ENCODE measurements at places on chromosomes 11 and 22.
A peak's percentile ranks its signal among the peaks of the same experiment; 100 is the strongest.

DNA sequence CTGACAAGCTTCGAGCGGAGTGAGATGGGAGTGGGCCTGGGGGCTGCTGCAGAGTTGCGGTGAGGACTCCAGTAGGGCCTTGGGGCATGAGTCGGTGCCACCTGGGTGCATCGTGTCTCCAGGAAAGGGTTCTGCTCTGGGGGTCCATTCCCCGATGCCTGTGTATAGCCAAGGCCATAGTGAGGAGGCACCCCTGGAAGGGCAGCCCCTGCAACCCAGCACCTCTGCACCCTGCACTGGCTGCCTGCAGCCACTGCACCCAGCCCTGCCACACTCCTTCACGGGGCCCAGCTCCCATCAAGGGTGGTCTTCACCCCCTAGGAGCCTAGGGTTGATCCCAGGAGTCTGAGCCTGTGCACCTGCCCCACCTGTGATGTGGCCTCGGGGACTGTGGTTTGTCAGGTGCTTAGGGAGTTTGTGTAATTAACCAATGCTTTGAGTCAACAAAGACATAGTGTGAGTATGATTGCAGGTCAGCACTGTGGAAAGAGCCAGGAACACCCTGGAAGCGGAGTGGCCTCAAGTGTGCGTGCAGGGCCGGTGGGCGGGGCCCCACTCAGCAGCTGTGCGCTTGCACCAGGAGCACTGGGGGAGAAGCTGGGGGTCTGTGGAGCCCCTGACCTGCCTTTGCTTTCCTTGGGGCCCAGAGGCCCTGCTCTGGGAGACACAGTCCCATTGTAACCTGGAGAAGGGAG is 1299.3 kb downstream of the BRD1 start:
- no peak for DNase-seq

- DNase-seq, result no peak
Measured at GRCh38 chr11:92458486-92458885, 233.9 kb downstream of the FAT3 start.

- peak; percentile 57 for DNase-seq
Measured at GRCh38 chr11:103798026-103798425, 238.4 kb upstream of the DDI1 start.

DNA sequence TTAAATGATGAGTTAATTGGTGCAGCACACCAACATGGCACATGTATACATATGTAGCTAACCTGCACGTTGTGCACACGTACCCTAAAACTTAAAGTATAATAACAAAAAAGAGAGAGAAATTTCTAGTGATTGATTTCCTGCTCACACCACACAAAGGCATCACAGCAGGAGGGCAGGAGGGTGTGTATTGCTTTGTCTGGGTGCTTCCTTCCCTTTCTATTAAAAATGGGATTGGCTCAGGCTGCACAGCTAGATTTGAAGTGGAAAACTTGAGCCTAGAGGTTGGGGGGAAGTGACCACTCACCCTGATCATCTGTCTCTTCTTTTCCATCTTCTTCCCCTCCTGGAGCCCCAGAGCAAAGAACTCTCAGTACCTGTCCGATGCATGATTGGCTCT is 944 bp upstream of the SCGB1D2 start:
- DNase-seq, result no peak

GRCh38 chr11:36777311-36777710 is 179.3 kb upstream of the RAG2 start:
- DNase-seq, result no peak

- no peak for DNase-seq
Measured at GRCh38 chr22:20130319-20130718, 1.3 kb upstream of the ZDHHC8 start.

DNA sequence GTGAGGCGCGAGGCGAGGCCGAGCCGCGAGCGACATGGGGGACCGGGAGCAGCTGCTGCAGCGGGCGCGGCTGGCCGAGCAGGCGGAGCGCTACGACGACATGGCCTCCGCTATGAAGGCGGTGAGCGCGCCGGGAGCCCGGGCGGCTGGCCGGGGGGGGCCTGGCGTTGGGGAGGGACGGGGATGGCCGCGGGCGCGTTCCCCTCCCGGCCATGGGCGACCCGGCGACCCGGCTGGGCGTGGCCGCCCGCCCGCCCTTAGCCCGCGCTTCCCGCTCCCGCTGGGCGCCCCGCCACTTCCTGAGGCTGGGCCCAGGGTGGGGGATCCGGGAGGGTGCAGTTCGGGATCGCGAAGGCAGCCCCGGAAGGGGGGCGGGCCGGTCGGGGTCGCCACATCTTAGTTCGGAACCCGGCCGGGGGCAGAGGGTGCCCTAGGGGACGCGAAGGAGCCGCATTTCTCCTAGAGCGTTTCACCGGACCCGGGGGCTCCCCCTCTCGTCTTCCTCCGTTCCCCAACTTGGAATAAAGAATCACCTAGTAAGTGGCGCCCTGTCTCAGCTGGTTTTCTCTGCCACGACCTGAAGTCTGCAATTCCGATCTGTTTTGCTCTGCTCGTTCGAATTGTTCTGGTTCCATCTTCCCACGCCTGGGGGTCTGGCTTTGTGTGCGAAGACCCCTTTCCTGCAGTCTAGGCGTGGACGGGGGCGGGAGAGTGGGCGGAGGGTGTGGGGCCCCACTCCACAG is 536 bp downstream of the YWHAH start:
- DNase-seq, result no peak

DNA sequence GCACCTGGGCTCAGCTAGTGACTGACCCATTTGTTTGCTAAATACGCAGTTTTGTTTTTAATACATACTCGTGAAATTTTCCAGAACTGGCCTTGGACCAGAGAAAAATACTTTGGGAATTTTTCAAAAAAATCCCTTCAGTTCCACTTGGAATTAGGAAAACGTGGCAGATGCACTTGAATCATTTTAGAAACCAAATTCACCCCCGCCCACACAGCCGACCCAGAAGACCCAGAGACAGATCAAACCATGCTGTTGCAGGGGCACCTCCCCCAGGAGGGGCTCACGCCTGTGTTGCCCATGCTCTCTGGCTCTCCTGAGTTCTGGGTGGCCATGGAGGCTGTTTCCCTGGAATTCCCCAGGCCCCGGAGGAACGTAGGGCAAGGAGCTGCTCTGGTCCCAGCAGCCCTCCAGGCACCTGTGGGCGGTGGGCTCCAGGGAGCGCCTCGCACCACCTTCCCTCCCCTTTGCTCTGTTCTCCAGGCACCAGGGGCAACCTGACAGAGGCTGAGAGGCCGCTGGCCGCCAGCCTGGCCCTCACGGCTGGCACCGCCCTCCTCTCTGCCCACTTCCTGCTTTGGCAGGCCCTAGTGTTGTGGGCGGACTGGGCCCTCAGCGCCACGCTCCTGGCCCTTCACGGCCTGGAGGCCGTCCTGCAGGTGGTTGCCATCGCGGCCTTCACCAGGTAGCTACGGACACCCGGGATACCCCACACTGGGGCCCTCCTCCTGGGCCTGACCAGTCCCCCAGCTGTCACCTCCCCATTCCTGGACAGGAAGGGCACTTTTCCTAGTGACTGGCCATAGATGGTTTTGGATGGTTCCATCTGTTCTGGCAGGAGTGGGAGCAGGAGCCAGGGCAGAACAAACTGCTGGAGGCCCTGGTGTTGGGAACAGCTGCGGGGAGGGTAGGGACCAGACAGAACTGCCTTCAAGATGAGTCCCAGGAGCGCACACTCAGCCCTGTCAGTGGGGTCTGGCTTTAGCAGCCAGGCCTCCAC is 3.3 kb upstream of the EPS8L2 start:
- DNase-seq, result no peak

DNA sequence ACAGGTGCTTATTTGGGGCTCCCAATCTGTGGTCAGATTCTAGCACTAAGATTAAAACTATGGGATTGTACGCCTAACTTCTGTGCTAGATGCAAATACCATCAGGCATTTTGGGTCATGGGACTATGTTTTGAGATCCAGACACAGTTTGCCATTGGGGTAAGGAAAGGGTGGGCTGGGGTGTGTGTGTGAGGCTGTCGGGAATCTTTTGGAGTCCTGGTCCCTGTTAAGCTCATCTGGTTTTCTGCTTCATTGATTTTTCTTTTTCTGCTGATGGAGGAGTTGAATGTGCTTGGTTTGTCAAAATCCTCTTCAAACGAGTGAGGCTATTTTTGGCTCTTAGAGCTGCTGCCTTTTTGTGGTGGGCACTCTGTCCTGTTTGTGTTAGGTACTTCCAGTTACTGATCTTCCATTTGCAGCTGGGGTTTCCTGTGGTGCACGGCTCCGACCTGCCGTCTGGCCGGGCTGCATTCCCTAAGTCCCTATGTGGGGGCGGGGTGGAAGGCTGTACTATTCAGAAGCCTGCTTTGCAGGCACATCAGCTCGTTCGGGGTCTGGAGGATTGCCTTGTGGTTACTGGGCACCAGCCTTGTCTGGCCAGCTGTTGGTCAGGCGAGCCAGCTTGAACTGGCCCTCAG is 2.9 kb downstream of the BCR start:
- peak; percentile 10 for DNase-seq

DNA sequence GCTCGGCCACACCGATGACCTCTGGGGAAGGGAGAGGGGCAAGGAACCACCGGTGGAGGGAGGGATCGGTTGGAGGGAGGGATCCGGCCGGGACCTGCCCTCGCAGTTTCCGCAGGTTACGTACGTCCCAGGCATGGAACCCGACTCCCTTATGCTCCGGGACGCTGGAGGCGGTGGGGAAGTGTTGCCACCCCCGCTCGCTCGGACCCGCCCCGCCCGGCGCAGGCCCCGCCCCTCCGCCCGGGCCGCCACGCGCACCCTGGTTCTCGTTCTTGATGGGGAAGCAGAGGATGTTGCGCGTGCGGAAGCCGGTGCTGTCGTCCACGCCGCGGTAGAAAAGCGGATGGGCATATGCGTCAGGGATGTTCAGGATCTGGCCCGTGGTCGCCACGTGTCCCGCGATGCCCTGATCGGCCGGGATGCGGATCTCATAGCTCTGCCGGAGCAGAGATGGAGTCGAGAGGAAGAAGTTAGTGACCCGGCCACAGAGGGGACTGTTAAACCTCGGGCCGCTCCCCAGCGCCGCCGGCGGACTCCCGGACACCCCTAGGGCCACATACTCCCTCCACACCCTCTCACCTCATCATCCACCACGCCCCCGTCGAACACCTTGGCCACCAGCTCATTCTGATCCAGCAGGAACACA is 89.8 kb downstream of the PDE2A start:
- DNase-seq, result no peak

GRCh38 chr11:113994077-113994954 is 19.4 kb downstream of the HTR3A start:
- DNase-seq, result no peak

DNA sequence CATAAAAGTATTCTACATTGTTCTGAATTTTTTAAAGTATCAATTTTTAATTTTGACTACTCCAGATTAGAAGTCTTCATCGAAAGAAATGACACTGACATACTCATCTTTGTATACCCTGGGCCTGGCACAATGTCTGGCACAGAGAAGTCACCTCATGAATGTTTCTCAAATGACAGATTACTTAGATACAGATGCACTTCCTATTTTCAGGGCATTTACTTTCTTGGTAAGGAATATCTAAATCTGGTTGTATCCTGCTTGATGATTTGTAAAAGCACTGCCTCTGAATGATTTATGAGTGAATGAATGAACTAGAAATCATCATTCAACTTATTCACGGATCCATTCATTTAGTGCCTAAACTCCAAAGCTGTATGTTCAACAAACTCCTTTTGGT is 1784.7 kb downstream of the LRRC4C start:
- no peak for DNase-seq

- no peak for DNase-seq
Measured at GRCh38 chr22:48267681-48268080, 1505.2 kb downstream of the TBC1D22A start.

DNA sequence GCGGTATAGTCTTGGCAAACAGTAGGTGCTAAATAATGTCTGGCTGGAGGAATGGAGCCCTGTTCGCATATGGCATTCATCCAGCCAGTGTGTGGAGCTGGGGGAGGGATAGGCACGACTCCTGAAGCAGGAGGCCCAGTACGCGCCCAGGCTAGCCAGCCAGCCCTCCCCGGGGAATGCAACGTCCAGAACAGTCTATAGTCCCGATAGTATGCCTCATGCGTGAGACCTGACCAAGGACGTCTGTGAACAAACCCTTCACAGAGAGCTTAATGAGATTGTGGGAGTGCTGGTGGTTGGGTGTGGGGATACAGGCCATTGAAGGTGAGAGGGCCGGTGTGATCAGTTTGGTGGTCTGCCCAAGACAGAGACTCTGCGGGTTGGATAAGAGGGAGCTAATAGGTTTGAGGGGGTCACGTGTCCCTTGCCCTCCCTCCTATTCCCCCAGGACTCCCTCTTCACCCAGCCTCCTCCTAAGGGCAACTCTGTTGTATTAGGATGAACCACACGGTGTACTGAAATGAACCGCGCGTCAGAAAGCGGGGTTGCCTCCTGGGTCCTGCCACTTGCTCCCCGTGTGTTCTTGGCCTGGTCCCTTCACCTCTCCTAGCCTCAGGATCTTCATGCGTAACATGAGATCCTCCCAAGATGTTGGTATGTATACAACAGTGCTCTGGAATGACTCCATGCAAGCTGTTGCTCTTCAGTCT is 987 bp upstream of the GRIK4 start:
- no peak for DNase-seq

- DNase-seq, result no peak
Measured at GRCh38 chr22:40276996-40277823, 69.1 kb upstream of the ADSL start.

- DNase-seq, result no peak
Measured at GRCh38 chr22:46620588-46621242, 529 bp downstream of the GRAMD4 start.

DNA sequence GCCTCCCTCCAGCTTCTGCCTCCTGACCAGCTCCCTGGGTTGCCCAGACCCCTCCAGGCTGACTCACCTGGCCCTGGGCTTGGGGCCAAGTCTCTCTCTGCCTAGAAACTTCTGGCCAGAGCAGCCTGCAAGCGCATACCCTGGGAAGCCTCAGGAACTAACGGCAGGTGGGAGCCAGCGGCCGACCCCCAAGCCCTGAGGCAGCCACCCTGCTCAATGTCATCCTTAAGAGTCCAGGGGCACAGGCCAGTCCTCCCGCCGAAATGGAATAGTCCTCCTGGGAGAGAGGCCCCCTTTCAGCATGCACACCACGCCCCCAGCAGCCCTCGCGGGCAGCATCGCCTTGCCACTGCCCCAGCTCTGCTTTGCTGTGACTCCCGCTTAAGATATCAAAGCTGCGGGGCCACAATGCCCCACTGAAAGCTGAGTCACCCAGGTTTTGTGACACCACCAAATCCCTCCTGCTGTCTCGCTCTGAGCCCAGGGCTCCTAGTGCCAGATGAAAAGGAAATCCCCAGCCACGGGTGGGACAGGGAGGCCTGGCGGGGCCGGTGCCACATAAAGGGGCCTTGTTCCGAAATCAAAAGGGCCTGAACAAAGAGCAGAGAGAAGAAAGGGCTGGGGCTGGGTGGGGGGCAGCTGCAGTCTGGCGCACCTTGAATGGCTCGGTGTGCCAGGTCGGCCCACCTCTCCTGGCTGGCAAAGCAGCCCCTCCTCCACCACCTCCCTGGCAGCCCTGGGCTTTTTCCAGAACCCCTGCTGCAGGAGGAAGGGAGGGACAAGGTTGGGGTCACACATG is 21.4 kb upstream of the FGF3 start:
- no peak for DNase-seq

- DNase-seq, result peak; percentile 92
Measured at GRCh38 chr11:47004595-47005033, 68.1 kb downstream of the CSTPP1 start.

- DNase-seq, result no peak
Measured at GRCh38 chr11:119324189-119324588, 7.3 kb upstream of the MCAM start.

GRCh38 chr11:17921659-17922415 is 91.0 kb downstream of the SERGEF start:
- DNase-seq, result peak; percentile 21
